ENCODE measurements at places on chromosomes 2 and 18. TPM values are rescaled to one million over a fixed set of nuclear protein-coding genes. Genes with fewer than 3 reads are reported as not detected.

DNA sequence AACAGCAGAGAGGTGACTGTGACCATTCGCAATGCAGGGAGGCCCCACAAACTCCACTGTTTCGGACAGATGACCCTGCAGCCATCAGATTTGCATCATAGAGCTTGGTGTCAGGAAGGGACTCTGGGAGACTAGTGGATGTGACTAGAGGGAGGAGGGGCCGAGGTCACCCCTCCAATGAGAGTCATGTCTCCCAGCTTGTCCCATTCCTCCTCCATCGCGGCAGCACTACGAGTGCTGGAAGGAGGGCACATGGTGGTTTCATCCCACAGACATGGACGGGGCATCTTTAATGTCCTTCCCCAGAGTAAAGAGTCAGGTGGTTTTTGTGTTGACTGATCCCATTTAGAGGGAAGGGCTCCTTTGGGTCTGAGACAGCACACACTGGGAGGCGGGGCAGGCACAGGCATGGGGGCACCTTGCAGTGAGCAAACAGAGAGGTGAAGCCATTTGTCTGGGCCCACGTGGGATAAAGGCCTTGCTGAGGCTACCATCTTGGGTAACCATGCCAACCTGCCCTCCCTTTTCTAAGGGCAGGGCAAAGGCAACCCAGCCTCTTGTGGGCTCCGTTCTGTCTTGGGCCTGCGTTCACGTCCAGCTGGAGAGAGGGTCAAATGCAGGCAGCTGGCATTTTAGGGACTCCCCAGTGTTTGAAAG lies 208.1 kb downstream of the ASB1 start:
- H3K27ac ChIP-seq: no peak overlapping the region
- H3K4me1 ChIP-seq: no peaks in the 10 kb centered on the region
- H3K4me3 ChIP-seq: no peak overlapping the region
- no peak for DNase-seq

GRCh38 chr2:138716183-138716582 lies 64.0 kb downstream of the NXPH2 start:
- DNase-seq: no peak
- no peak overlapping the region for H3K4me3 ChIP-seq
- no peaks in the 10 kb centered on the region for H3K36me3 ChIP-seq
- H3K4me1 ChIP-seq: peaks cover 6% of the 10 kb centered on the region
- no peak overlapping the region for H3K27ac ChIP-seq
- no peaks in the 10 kb centered on the region for H3K27me3 ChIP-seq

DNA sequence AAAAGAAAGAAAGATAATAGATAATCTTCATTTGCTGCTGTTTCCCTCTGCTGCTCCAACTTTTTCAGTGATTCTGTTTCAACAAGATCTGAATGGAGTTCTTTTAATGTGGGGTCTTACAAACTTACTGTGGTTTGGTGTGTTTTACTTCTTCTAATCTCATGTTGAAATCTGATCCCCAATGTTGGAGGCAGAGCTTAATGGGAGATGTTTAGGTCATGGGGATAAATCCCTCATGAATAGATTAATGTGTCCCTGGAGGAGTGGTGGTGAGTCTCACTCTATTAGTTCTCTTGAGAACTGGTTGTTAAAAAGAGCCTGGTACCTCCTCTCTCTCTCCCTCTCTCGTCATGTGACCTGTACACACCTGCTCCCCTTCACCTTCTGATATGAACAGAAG lies 442.4 kb downstream of the EPHA4 start:
- no peaks in the 10 kb centered on the region for H3K36me3 ChIP-seq
- H3K4me1 ChIP-seq: peaks cover 5% of the 10 kb centered on the region
- no peaks in the 10 kb centered on the region for H3K27me3 ChIP-seq
- no peak for DNase-seq

BZW1 gene
- total RNA-seq: 374 TPM

WIPF1 gene
- total RNA-seq: 17.2 TPM

GRCh38 chr2:25280051-25280687 lies 61.6 kb downstream of the DNMT3A start:
- no peaks in the 10 kb centered on the region for H3K36me3 ChIP-seq
- H3K4me1 ChIP-seq: peaks cover 20% of the 10 kb centered on the region
- no peak overlapping the region for H3K4me3 ChIP-seq
- H3K27ac ChIP-seq: no peak overlapping the region

- no peak overlapping the region for H3K27ac ChIP-seq
- no peak overlapping the region for H3K4me3 ChIP-seq
- DNase-seq: no peak
- H3K27me3 ChIP-seq: no peaks in the 10 kb centered on the region
Measured at GRCh38 chr18:35409911-35410310, 32.8 kb upstream of the ZNF396 start.

DNA sequence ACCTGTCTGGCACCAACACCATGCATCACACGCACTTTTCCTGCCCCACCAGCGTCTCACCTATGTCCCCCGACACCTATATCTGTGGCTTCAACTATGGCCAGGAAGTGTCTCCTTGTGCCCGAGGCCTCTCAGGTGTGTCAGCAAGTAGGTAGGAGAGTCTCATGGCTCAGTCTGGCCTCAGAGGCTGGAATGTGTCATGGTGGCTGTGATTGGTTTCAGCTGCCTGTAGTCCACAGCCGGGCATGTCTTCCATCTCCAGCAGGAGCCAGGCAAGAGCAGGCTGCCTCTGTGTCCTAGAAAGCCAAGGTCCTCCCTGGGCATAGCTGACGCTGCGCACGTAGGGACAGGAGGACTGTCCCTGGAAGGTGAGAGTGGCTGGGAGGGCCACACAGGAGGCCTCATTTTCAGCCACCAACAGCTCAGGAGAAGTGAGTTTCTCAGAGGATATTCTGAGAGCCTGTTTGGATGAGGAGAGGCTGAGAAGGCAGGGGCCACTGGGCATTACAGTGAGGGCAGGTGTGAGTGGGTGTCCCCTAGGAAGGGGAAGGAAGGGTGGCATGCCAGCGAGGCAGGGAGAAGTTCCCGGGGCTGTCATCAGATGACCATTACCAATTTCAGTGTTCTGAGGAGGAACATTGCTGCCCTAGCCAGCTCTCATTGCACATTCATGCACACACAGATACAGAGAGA lies 47.2 kb downstream of the SDC1 start:
- DNase-seq: no peak
- no peak overlapping the region for H3K4me3 ChIP-seq
- H3K4me1 ChIP-seq: peaks cover 3% of the 10 kb centered on the region
- no peaks in the 10 kb centered on the region for H3K36me3 ChIP-seq
- H3K27ac ChIP-seq: no peak overlapping the region

NCOA1 gene
- 29.3 TPM for total RNA-seq

DNA sequence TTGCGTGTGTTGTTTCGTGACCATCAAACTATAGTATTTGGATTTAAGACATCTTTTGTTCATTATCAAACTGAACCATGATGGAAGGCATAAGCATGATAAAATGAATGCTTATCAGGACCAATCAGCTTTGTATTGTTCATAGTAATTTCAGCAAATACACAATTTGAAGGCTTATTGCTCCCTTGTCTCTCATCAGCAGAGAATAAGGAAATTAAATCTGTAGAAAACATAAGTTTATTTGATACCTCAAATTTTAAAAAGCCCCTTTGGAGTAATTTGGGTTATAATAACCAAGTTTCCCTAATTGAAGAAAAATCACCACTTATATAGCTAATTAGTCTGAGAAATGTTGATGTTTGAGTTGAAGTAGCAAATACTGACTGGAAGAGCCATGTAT lies 705.7 kb downstream of the NUP35 start:
- no peaks in the 10 kb centered on the region for H3K27me3 ChIP-seq
- no peak overlapping the region for H3K27ac ChIP-seq
- DNase-seq: no peak
- H3K4me1 ChIP-seq: no peaks in the 10 kb centered on the region

DNA sequence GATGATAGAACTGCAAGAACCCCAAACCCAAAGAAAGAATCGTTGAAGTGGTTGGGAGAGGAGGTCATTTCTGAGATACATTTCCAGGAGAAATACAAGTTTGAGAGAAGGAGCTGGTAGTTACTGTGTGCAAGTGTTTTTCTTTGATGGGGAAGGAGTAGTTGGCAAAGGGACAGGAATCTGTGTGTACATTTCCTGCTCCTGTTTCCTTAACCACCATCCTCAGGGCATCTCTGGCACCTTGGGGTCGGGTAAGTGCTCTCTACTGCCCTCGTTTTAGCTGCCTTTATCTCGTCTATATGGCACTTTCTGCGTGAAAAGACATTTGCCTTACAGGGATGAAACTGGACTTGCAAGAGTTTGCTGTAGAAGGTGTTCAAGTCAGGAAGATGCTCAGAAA lies 27.3 kb downstream of the CDC42EP3 start:
- H3K36me3 ChIP-seq: no peaks in the 10 kb centered on the region
- H3K4me1 ChIP-seq: no peaks in the 10 kb centered on the region
- H3K27ac ChIP-seq: no peak overlapping the region
- H3K4me3 ChIP-seq: no peak overlapping the region
- H3K27me3 ChIP-seq: no peaks in the 10 kb centered on the region
- DNase-seq: no peak

BBS5 gene
- 6.2 TPM for total RNA-seq

DNA sequence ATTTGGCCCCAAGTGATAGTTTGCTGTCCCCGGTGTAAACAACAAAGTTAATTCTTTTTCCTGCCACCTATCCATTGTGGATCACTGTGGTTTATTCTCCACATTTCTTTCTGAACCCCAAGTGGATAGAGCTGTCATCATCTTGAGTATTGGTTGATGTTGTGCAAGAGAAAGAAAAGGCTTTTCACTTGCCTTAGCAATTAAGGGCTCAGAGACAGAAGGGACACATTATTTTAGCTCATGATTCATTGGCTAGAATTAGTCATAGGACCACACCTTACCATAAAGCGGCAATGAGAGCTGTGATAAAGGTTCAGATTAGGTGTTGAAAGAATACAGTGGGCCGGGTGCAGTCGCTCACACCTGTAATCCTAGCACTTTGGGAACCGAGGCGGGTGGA lies 442.1 kb upstream of the DCC start:
- H3K4me1 ChIP-seq: no peaks in the 10 kb centered on the region
- H3K4me3 ChIP-seq: no peak overlapping the region
- DNase-seq: no peak

GRCh38 chr18:59961070-59961469 lies 61.3 kb downstream of the PMAIP1 start:
- H3K4me1 ChIP-seq: no peaks in the 10 kb centered on the region
- H3K27me3 ChIP-seq: no peaks in the 10 kb centered on the region
- no peaks in the 10 kb centered on the region for H3K36me3 ChIP-seq
- no peak for DNase-seq
- H3K27ac ChIP-seq: no peak overlapping the region

DNA sequence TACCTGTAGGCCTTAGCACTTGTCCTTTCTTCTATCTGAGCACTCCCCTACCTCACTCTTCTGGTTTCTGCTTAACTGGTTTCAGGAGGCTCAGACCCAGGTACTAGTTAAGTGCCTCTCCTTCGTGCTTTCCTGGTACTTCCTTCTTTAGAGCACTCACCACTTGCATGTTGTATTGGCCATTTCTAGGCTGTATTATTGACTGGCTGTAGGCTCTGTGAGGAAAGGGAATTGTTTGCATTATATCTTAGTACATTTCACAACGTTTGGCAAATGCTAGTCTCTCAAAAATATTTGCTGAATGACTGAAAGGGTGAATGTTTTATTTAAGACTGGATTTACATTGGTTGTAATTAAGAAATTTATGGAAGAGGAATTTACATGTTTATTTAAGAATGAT lies 36.0 kb upstream of the SCN1A start:
- no peak for DNase-seq
- H3K36me3 ChIP-seq: no peaks in the 10 kb centered on the region
- no peak overlapping the region for H3K4me3 ChIP-seq
- H3K27ac ChIP-seq: no peak overlapping the region
- no peaks in the 10 kb centered on the region for H3K27me3 ChIP-seq

PAIP2B gene
- 12.5 TPM for total RNA-seq

DNA sequence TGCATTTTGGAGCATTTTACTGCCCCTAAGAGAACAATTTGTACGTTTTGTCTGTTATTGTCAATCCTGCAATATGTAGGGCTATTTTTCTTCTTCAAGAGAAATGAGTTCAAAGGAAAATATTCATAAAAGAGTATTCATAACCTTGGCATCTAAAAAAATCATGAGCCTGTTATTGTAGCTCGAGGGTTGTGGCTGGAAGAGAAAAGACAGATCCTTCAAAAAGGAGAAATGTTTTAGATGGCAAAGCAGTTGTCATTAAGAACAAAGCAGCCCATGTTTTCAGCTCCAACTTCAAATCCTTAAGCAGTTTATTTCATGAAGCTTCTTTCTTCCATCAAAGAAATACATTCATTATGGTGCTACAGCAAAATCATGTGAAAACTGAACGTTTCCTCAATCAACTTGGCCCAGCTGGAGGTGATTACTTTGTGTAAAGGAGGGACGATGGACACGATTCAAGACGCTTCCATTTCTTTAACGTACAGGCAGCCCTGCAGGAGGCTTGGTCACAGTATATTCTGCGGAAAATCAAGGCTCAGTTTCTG lies 31.4 kb downstream of the QPCT start:
- H3K4me1 ChIP-seq: no peaks in the 10 kb centered on the region
- no peak overlapping the region for H3K27ac ChIP-seq
- H3K4me3 ChIP-seq: no peak overlapping the region
- no peaks in the 10 kb centered on the region for H3K36me3 ChIP-seq
- no peak for DNase-seq

DNA sequence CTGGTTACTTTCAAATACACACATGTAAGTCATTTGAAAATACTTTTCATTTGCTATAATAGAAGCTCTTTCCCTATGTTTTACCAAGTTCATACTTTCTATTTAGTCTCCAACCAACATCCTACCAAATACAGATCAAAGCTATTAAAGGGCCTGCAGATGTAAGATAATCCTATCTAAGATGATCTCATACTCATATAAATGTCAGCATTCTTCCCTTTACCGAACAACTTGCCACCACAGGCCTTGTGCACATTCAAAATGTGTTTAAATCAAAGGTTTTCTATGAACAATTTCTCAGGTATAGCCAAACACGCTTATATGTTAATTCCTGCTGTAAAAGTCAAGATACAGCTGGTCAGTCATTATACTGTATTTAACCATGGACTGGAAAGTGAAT lies 23.3 kb downstream of the KCTD18 start:
- H3K27me3 ChIP-seq: no peaks in the 10 kb centered on the region
- H3K4me1 ChIP-seq: no peaks in the 10 kb centered on the region
- DNase-seq: no peak
- no peaks in the 10 kb centered on the region for H3K36me3 ChIP-seq
- H3K27ac ChIP-seq: no peak overlapping the region

RSAD2 gene
- total RNA-seq: not detected

GRCh38 chr2:55986001-55986400 lies 62.4 kb upstream of the EFEMP1 start:
- peaks cover 23% of the 10 kb centered on the region for H3K4me1 ChIP-seq
- no peak overlapping the region for H3K27ac ChIP-seq
- H3K27me3 ChIP-seq: no peaks in the 10 kb centered on the region
- no peaks in the 10 kb centered on the region for H3K36me3 ChIP-seq
- H3K4me3 ChIP-seq: no peak overlapping the region

GRCh38 chr18:62979176-62979575 lies 263.8 kb downstream of the PHLPP1 start:
- H3K36me3 ChIP-seq: no peaks in the 10 kb centered on the region
- H3K4me1 ChIP-seq: peaks cover 11% of the 10 kb centered on the region
- DNase-seq: no peak
- no peak overlapping the region for H3K4me3 ChIP-seq
- peak overlapping the region; percentile 21 for H3K27ac ChIP-seq

ANO7 gene
- 1.8 TPM for total RNA-seq

SDC1 gene
- 27.5 TPM for total RNA-seq

GRCh38 chr2:60873381-60873780 lies 8.0 kb upstream of the REL start:
- no peak for DNase-seq
- H3K27me3 ChIP-seq: no peaks in the 10 kb centered on the region
- H3K27ac ChIP-seq: no peak overlapping the region
- H3K4me3 ChIP-seq: no peak overlapping the region

ARHGEF4 gene
- total RNA-seq: 44.8 TPM

PDE1A gene
- 0.06 TPM for total RNA-seq

Measured in neural progenitor cell (in vitro differentiated cells).